Central memory CD8-positive, alpha-beta T cell (primary cell): ENCODE measurements at places on chromosomes 3 and 15.

- peaks cover 69% of the 10 kb centered on the region for H3K27me3 ChIP-seq
- no peak overlapping the region for H3K4me3 ChIP-seq
- H3K4me1 ChIP-seq = no peaks in the 10 kb centered on the region
- no peak for DNase-seq
- H3K36me3 ChIP-seq = no peaks in the 10 kb centered on the region
These were observed 28.9 kb downstream of the CLDN18 start for GRCh38 chr3:138038725-138039462.

GRCh38 chr3:68705695-68706094, 226.7 kb downstream of the TAFA4 start:
- H3K4me3 ChIP-seq = no peak overlapping the region
- no peak for DNase-seq
- H3K4me1 ChIP-seq = no peaks in the 10 kb centered on the region
- H3K27ac ChIP-seq = no peak overlapping the region
- no peaks in the 10 kb centered on the region for H3K36me3 ChIP-seq
- peaks cover 19% of the 10 kb centered on the region for H3K27me3 ChIP-seq

DNA sequence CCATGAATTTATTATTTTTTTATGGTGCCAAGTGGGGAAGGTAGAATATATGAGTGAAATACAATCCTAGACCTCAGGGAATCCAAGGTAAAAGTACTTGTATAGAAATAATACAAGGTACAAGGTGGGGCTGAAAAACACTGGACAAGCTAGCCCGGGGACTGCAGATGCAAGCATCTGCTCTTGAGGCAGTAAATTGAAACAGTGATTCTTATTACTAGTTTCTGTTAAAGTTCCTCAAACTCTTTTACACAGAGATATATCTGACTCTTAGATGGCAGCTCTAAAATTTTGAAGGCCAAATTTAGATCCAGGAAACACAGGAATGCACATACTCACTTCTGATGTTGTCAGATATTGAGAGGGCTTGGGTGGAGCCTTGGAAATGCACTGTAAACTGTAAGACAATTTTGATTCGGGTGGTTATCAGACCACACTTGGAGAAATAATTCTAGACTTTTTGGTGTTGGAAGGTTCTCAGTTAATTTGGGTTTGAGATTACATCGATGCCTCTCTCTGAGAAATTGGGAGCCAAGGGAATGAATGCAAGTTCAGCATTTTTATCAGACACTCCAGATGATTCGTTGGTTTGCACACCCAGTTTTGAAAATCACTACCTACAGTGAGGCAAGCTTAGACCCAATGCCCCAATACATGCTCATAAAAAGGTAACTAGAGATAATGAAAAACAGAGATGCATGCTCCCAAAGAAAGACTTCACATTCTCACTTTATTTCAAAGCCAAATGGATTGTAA, 7.3 kb downstream of the TP63 start:
- H3K4me1 ChIP-seq = no peaks in the 10 kb centered on the region
- H3K27me3 ChIP-seq = peaks cover 4% of the 10 kb centered on the region
- no peaks in the 10 kb centered on the region for H3K36me3 ChIP-seq
- H3K4me3 ChIP-seq = no peak overlapping the region
- no peak overlapping the region for H3K27ac ChIP-seq

GRCh38 chr15:77276096-77276495, 143.8 kb downstream of the PEAK1 start:
- H3K27ac ChIP-seq = no peak overlapping the region
- no peaks in the 10 kb centered on the region for H3K4me1 ChIP-seq
- no peaks in the 10 kb centered on the region for H3K27me3 ChIP-seq
- peaks cover 3% of the 10 kb centered on the region for H3K36me3 ChIP-seq

- no peak for DNase-seq
- H3K4me3 ChIP-seq = no peak overlapping the region
- H3K27me3 ChIP-seq = peaks cover 32% of the 10 kb centered on the region
- H3K4me1 ChIP-seq = peaks cover 19% of the 10 kb centered on the region
These were observed 187.3 kb upstream of the CFAP20DC start for GRCh38 chr3:59237121-59237520.

DNA sequence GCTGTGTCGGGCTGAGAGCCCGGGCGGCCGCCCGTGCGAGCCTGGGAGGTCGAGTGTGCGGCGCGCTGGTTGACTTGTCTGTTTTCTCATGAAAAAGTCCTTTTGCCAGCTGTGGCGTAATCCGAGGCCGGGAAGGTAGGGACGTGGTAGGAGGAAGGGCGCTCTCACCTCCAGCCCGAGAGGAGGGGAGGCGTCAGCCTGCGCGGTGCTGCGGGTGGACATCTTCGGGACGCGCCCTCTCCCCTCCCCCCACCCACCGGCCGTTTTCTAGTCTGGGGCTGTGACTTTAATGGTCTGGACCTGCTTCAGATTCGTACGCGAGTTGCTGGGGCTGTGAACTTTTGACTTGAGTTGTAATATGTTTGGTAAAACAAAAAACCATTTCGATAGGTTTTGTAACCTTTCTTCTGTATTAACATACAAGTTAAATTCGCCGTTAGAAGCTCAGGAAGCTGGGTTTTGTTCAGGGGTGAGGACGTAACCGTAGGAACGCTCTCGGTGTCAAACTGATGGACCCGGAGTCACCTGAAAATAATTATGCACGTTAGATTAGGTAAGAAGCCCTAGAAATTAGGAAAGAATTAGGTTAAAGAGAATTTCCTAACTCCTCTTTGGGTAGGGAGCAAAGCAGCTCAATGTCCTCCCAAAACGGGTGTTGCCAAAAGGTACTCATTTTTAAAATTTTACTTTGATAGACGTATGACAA, 762 bp downstream of the NCK1 start:
- peak overlapping the region; percentile 89 for H3K4me3 ChIP-seq
- DNase-seq = no peak
- H3K27ac ChIP-seq = peak overlapping the region; percentile 88
- H3K4me1 ChIP-seq = peaks cover 62% of the 10 kb centered on the region

DNA sequence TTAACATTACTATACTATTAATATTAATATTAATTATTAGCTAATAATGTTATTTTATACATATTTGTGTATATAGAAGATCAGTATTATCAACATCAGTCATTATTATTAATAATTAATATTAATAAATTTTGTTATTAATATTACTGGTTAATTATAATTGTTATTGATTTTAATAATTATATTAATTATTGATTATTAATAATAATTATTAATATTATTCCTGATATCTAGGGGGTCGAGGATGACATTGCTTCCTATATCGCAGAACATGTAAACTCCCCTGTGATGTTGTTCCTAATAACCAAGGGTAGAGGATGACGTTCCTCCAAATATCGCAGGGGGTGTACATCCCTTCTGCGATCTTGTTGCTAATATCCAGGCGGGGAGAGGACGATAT, 17.3 kb upstream of the BMF start:
- H3K4me1 ChIP-seq = no peaks in the 10 kb centered on the region
- H3K27me3 ChIP-seq = peaks cover 31% of the 10 kb centered on the region
- no peak for DNase-seq
- no peak overlapping the region for H3K27ac ChIP-seq
